ENCODE measurements at places on chromosomes 11 and 22. TPM values are rescaled to one million over a fixed set of nuclear protein-coding genes. Genes with fewer than 3 reads are reported as not detected.

Gene RASL10A
- polyA plus RNA-seq, result not detected

Gene CHADL
- polyA plus RNA-seq, result 0.32 TPM

Gene SIDT2
- polyA plus RNA-seq, result 1.6 TPM

Gene ENTHD1
- polyA plus RNA-seq, result not detected

GRCh38 chr11:14203321-14203720 lies 155.7 kb downstream of the RRAS2 start:
- no peak overlapping the region for H3K4me3 ChIP-seq
- H3K27ac ChIP-seq, result no peak overlapping the region
- peaks cover 2% of the 10 kb centered on the region for H3K27me3 ChIP-seq
- no peaks in the 10 kb centered on the region for H3K36me3 ChIP-seq
- H3K4me1 ChIP-seq, result no peaks in the 10 kb centered on the region

GRCh38 chr11:117664897-117665296 lies 132.1 kb downstream of the DSCAML1 start:
- DNase-seq, result no peak
- no peak overlapping the region for H3K27ac ChIP-seq
- H3K4me1 ChIP-seq, result no peaks in the 10 kb centered on the region
- H3K4me3 ChIP-seq, result no peak overlapping the region

- H3K27me3 ChIP-seq, result no peaks in the 10 kb centered on the region
- DNase-seq, result no peak
- peaks cover 4% of the 10 kb centered on the region for H3K36me3 ChIP-seq
- H3K4me1 ChIP-seq, result no peaks in the 10 kb centered on the region
These were observed 77.7 kb downstream of the LARGE1 start for GRCh38 chr22:33842421-33843094.

DNA sequence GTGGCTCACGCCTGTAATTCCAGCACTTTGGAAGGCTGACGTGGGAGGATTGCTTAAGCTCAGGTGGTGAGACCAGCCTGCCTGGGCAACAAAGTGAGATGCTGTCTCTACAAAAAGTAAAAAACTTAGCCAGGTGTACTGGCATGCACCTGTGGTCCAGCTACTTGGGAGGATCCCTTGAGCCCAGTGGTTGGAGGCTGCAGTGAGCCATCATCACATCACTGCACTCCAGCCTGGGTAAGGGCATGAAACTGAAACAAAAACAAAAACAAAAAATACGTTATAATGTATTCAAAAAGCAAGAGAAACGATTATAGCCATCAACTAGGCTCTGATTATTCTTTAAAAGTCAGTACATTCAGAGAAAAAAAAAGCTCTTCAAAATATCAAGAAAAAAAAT lies 62.5 kb downstream of the TCF20 start:
- peaks cover 2% of the 10 kb centered on the region for H3K27me3 ChIP-seq
- H3K27ac ChIP-seq, result peak overlapping the region; percentile 88
- no peak for DNase-seq
- H3K36me3 ChIP-seq, result peaks cover 19% of the 10 kb centered on the region
- peak overlapping the region; percentile 85 for H3K4me3 ChIP-seq

DNA sequence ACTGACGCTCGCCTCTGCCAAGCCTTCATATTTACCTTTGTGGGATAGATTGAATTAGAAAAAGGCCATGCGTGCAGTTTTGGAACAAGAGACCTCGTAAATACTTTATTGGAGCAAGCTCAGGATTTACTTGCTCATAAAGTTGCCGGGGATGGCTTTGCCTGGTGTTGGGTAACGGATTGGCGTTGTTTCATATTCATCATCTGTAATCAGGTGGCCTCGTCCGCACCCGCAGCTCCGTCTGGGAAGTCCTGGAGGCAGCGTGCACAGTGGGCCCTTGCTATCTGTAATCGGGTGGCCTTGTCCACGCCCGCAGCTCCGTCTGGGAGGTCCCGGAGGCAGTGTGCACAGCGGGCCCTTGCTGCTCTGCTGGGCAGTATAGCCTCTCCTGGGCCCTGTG lies 1209.3 kb downstream of the BRD1 start:
- peaks cover 1% of the 10 kb centered on the region for H3K27me3 ChIP-seq
- DNase-seq, result no peak
- H3K4me3 ChIP-seq, result no peak overlapping the region
- H3K36me3 ChIP-seq, result no peaks in the 10 kb centered on the region
- H3K4me1 ChIP-seq, result no peaks in the 10 kb centered on the region

DNA sequence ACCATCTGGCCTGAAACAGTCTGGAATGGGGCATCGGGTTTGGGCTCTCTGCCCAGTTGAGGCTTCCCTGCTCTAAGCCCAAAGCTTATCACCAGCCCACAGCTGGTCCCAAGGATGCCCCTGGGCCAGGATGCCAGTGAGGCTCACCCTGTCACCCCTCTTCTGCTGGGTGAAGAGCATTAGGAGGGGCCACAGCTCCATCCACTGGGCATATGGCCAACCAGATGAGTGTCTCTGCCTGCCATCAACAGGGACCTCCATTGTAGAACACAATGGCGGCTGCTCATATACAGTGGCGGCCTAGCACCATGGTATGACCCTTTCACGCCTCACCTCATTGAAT lies 5.6 kb downstream of the CHST1 start:
- peaks cover 4% of the 10 kb centered on the region for H3K36me3 ChIP-seq
- peaks cover 22% of the 10 kb centered on the region for H3K27me3 ChIP-seq
- peaks cover 10% of the 10 kb centered on the region for H3K4me1 ChIP-seq
- no peak overlapping the region for H3K27ac ChIP-seq

DNA sequence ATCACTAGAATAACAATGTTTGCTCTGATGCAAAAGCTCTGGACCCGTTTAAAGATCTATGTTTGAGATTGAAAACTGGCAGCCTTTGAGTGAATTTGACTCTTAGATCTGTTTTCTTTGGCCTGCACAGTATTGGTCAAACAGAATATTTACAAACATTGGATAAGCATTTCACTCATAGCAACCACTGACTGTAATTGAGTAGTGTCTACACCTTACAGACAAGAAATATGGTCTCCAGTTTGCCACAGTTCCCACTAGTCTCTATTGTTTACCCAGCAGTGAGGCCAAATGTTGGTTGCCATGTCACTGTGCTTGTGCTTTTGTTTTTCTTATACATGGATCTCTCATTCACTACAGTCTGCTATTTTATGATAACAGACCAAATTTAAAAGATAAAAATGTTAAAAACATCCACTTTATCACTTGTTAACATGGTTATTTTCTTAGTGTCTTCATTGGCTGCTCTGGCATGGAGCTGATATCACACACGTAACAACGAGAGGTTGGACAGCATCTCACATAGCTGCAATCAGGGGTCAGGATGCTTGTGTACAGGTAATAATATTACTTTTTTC lies 12.2 kb downstream of the ANKRD42 start:
- H3K36me3 ChIP-seq, result peaks cover 38% of the 10 kb centered on the region
- H3K27ac ChIP-seq, result no peak overlapping the region
- no peaks in the 10 kb centered on the region for H3K4me1 ChIP-seq
- no peaks in the 10 kb centered on the region for H3K27me3 ChIP-seq
- DNase-seq, result no peak

GRCh38 chr11:59459916-59460315 lies 3.2 kb downstream of the OR4D6 start:
- no peaks in the 10 kb centered on the region for H3K4me1 ChIP-seq
- H3K4me3 ChIP-seq, result no peak overlapping the region
- no peak overlapping the region for H3K27ac ChIP-seq

DNA sequence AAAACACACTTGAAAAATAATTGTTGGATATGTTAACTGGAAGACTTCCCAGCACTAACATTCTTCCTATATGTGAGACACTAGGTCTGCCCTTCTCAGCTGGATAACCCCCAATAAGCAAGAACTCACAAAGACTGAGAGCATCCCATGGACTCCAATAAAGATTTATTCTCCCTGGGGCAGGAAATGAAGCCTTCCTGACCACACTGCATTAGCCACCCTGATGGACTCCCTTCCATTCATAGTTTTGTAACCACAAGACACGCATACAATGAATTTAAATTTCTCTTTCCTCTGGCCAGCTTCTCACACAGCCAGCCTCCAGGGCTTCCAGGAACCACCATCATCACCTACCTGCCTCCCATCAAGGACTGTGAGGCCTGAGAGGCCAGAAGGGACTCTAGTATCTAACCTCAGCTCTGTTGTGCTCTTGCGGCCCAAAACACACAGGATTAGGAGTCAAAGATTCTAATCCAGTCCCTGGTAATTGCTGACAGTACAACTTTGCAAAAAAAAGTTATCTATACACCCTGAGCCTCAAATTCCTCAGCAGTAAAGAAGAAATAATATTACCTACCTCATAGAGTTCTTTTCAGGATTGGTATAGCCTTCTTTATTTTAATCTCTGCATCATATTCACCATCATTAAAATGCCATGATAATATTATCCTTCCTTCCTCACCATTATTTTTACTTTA lies 45.6 kb upstream of the GDPD4 start:
- H3K4me3 ChIP-seq, result no peak overlapping the region
- DNase-seq, result no peak
- no peak overlapping the region for H3K27ac ChIP-seq
- H3K27me3 ChIP-seq, result no peaks in the 10 kb centered on the region
- peaks cover 28% of the 10 kb centered on the region for H3K36me3 ChIP-seq
- H3K4me1 ChIP-seq, result no peaks in the 10 kb centered on the region

DNA sequence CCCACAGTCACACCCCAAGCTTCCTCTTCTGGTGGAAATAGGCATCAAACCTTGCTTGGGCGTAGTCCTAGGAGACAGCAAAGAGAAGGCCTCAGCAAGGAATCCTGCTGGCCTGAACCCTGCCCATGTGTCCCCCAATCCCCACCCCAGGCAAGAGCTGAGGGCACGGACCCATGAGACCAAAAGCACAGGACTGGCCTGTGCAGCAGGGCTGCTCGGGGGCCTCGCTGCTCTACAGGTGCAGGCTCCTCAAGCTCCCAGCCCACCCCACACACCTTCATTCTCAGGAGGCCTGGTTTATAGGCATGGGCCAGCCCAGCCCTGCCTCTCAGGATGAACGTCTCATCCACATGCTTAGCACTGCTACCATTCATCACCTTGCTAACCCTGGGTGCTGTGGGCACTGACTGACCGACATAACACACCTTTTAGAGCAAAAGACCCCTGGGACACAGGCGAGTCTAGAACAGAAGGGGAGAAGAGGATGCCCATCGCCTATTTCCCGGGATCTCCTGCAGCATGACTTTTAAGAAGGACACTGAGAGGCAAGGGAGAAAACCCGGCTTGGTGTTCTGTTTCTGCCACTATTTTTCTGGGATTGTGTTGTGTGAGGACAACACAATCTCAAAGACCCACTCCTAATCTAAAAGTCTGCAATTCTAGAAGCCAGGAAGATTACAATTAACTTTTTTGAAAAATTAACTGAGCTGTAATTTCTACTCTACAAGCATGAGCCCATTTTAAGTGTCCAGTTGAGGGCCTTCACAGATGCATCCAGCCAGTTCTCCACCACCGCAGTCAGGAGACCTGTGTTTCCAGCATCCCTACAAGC lies 15.4 kb downstream of the TCIRG1 start:
- H3K27ac ChIP-seq, result peak overlapping the region; percentile 44
- H3K36me3 ChIP-seq, result peaks cover 13% of the 10 kb centered on the region
- no peak overlapping the region for H3K4me3 ChIP-seq
- DNase-seq, result no peak
- H3K27me3 ChIP-seq, result no peaks in the 10 kb centered on the region

DNA sequence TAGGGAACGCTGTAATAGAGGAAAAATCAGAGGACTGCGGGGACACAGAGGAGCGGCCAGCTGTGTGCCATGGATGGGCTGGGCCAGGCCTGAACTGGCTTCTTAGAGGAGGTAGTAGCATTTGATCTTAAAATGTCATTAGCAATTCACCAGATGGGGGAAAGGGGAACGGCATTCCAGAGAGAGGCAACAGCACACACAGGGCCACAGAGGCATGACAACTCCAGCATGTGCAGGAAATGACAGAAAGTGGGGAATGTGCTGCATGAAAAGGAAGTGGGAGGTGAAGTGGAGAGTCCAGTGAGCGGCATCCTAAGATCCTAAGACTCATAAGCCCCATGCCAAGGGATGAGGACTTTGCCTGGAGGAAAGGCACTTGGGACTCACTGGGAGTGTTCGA lies 69.0 kb downstream of the UBASH3B start:
- DNase-seq, result no peak
- peak overlapping the region; percentile 41 for H3K27ac ChIP-seq
- peaks cover 84% of the 10 kb centered on the region for H3K4me1 ChIP-seq
- peak overlapping the region; percentile 35 for H3K4me3 ChIP-seq

DNA sequence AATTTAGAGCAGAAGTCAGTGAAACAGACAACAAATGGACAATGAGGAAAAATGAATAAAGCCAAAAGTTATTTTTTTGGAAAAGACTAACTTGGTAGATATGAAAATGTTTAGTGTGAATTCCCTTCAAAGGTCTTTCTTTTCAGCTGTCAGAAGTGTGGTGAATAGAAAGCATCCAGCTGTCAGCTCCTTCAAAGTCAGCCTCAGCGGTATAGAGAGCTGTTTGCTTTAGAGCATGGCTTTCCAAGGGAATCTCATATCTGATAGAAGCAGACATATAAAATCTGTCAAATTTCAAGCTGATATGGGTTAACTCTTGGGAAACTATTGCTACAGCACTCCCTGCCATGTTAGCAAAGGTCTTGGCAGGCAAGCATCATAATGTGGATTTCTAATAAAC lies 309.3 kb downstream of the CASP12 start:
- H3K27me3 ChIP-seq, result peaks cover 5% of the 10 kb centered on the region
- no peak overlapping the region for H3K4me3 ChIP-seq
- no peak for DNase-seq
- H3K4me1 ChIP-seq, result no peaks in the 10 kb centered on the region

GRCh38 chr11:2531277-2531986 lies 86.6 kb downstream of the KCNQ1 start:
- peaks cover 15% of the 10 kb centered on the region for H3K4me1 ChIP-seq

DNA sequence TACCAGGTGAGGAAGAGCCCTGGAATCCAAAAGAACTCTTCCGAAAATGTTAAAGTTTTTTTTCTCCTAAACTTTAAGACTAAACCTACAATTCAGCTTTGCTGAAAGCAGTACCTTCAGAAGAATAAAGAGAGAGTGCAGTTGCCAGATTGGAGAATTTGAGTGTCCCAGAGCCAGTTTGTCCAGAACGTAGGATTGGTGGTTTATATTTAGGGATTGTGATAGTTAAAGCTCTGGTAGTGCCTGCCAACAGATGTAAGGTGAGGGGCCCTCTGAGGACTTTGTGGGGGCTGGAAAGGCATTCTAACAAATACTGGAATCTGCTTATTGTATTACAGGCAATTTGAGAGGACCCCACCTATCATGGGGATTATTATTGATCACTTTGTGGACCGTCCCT lies 39.8 kb downstream of the ATG13 start:
- no peak for DNase-seq
- H3K4me1 ChIP-seq, result no peaks in the 10 kb centered on the region
- peak overlapping the region; percentile 5 for H3K27ac ChIP-seq

GRCh38 chr22:44702479-44703198 lies 635 bp downstream of the PRR5 start:
- H3K4me1 ChIP-seq, result peaks cover 66% of the 10 kb centered on the region
- peaks cover 7% of the 10 kb centered on the region for H3K27me3 ChIP-seq
- DNase-seq, result peak; percentile 25

Measured in immature natural killer cell (primary cell).